Stimulated activated naive CD4-positive, alpha-beta T cell (primary cell): ENCODE measurements at places on chromosomes 11 and 22.

GRCh38 chr11:20116825-20117224 lies 43.5 kb downstream of the DBX1 start:
- no peak for DNase-seq

DNA sequence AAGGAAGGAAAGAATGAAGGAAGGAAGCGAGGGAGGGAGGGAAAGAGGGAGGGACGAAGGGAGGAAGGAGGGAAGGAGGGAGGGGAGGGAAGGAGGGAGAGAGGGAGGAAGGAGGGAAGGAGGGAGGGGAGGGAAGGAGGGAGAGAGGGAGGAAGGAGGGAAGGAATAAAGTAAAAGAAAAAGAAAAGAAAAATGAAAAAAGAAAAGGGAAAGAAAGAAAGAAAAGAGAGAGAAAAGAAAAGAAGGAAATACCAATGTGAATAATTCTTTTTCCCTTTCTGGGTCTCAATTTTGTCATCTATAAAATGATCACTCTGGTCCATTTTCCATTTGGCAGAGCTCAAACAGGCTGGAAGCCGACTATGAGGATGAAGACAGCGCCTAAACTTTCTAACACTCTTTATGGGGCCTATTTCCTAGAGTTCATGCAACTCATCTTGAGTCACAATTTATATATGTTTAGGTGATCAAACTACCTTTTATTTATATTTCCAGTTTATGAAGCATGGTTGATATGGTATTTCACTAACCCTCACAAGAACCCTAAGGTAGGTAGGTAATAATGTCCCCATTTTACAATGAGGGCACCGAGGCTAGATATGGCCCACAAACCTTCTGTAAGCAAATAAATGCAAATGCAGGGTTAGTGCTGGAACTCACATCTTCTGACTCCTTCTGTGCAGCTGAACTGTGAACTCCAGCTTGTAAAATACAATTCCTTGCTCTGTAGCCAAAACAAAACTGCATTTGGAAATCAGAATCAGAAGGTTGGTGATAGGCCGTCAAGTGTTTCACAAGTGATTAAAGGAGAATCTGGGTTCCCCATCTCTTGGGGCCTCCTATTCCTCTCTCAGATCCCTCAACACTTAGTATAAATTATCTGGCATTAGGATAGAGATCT lies 434.3 kb downstream of the ETS1 start:
- DNase-seq, result no peak

GRCh38 chr11:121482231-121483129 lies 29.7 kb upstream of the SORL1-AS1 start:
- peak; percentile 67 for DNase-seq

DNA sequence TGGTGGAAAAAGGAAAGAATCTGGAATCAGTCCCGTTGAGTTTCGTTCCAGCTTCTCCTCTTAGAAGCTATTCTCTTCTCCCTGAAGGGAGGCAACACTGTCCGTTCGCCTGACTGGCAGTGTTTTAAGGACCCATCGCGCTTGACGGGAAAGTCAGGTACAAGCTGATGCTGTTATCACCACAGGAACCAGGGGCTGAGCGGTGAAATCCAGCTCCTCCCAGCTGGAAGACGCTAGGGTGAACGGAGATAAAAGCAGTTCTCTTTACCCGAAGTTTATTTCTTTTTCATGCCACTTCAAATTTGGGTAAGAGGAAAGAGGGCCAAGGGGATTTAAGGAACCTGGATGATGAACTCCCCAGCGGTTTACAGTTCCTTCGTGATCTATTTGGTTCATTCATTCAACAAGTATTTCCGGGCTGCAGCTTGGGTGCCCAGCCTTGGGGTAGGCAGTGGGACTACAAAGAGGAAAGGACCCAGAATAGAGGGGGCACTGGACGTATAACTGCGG lies 551 bp upstream of the DEUP1 start:
- DNase-seq, result no peak
